ENCODE measurements at places on chromosomes 11 and 22.

DNA sequence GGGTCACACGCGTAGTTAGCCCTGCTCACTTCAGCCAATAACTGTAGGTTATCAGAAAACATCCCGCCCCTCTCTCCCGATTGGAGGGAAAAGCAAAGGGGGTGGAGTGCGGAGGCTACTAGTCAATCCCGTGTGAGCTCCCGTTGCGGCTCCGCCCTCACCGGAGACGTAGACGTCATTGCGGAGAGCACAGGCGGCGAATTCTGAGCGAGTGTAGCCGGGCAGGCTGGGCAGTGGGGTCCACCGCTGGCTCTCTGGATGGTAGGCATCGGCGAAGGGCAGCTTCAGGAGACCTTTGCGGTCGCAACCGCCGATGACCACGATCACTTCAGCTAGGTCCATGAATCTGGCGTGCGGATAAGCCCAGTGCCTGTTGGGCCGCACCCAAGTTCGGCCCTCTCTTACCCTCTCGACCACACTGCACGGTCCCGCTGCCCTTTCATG lies 4.7 kb downstream of the KLHL35 start:
- peak; percentile 93 for DNase-seq

DNA sequence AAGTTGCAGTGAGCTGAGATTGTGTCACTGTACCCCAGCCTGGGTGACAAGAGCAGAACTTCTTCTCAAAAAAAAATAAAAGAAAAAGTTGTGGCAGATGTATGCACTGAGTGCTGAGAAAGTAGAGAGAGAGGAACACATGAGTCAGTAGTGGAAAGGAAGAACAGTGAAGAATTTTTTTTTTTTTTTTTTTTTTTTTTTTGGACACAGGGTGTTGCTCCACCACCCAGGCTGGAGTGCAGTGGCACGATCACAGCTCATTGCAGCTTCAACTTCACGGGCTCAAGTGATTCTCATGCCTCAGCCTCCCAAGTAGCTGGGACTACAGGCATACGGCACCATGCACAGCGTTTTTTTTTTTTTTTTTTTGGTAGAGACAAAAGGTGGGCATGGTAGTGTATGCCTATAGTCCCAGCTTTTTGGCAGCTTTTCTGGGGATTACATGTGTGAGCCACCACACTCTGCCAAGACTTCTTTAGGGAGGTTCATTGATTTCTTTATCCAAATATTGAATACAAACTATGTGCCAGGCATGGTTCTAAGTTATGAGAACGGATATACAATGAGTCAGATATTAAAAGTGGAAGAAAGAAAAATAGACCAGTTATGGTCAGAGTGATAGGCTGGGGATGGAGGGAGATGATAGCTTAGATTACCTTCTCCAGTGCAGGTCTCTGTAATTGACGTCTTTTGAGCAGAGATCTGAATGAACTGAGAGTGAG lies 62.0 kb downstream of the YAP1 start:
- no peak for DNase-seq

- DNase-seq: no peak
Observed at GRCh38 chr11:7186190-7186589, 65.5 kb upstream of the SYT9 start.

GRCh38 chr11:17570034-17570433 lies 23.0 kb downstream of the OTOG start:
- no peak for DNase-seq

DNA sequence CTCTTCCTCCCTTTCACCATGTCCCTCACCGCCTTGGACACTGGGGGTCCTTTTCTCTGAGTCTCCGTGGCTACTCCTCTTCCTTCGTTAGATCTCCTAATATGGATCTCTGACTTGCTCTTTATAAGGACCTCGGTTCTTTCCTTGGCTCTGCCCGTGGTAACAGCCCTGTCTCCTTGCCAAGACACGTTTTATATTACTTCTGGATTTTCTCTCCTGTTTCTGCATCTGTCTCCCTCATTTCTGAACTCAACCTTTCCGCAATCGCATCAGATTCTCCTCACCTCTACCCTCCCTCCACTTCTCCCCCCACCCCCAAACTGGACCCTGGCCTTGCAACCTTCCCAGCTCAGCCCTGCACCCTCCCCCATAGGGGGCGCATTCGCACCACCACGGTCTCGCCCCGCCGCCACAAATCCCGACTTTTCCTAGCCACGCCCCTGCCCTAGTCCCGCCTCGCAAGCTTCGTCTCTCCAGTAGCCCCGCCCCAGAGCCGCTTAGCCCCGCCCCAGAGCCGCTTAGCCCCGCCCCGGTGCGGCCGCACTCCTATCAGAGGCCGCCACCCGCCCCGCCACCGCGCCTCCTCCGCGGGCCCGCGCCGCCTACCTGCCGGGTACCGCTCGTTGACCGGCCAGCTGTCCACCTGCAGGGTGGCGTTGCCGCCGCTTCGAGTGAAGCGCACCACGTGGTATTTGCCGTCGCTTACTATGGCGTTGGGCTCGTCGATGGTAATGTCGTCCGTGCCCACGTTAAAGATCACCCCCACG lies 39.0 kb downstream of the SLC22A12 start:
- peak; percentile 34 for DNase-seq

DNA sequence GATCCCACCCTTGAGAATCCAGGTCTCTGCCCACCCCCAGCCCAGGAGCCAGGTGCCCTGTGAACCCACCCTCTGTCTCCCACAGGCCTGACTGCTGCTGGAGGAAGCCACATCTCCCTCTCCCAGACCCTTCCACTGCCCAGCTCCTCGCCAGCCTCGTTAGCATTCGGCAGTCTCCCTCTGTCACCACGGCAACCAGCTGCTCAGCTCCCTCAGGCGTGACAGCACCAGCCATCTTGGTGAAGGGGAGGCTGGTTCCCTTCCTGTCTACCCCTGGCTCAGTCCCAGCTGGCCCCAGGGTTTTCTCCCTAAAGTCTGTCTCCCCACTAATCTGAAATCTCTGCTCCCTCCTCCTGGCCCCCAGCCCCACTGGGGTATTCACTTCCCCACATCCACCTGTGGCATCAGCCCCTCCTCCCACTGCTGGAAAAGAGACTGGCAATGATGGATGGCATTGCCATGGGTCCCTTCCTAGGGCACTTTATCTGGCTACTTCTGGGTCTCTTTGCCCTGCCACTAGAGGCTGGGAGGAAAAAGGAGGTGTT lies 28.1 kb downstream of the NRXN2 start:
- no peak for DNase-seq

GRCh38 chr22:30751529-30751928 lies 56.9 kb downstream of the OSBP2 start:
- DNase-seq: no peak

DNA sequence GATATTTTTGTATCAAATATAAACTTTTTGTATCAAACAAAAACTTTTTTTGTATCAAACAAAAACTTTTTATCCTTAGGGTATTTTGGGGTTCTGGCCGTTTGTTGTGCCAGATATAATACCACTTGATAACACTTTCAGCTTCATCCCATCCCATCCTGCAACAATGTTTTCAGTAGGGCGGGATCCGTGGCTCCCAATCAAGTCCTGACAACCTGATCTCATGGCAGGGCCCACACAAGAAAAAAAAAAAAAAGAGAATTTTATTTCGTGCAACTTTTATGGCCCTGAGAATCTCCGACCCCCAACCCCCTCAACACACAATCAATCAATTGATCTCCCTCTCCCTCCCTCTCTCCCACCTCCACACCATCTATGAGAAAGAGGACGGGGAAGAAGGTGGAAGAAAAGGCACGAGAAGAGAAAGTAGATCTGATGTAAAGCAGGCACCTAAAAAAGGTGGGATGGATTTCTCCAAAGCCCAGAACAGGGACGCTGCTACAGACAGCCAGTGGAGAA lies 4749.6 kb upstream of the OR11H1 start:
- DNase-seq: no peak

DNA sequence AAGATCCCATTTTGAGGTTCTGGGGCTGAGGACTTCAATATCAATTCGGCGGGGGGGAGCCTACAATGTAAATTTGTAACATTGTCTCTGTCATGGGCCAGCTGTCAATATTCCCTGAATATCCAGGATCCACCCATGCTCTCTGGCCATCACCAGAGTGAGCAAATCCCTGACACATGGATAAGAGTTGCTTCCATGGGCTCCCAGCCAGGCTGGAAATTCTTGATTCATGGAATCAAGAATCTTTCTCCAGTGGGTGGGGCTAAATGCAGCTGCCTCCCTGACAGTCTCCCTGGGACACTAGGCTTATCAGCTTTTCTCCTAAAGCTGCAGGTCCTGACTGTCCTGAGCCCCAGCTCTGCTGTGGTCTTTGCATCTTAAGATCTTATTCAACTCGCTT lies 86.9 kb upstream of the IGLL5 start:
- DNase-seq: no peak

- no peak for DNase-seq
Observed at GRCh38 chr22:35598396-35598710, 18.8 kb downstream of the MB start.

DNA sequence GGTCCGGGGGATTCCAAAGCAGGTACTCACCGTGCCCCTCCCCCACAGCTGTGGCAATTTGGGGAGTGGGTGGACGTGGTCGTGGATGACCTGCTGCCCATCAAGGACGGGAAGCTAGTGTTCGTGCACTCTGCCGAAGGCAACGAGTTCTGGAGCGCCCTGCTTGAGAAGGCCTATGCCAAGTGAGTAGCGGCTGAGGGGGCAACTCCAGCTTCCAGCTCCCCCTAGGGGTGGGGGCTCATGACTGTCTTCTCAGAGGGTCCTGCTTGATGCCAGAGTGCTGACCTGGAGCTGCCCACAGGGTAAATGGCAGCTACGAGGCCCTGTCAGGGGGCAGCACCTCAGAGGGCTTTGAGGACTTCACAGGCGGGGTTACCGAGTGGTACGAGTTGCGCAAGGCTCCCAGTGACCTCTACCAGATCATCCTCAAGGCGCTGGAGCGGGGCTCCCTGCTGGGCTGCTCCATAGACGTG lies 4.2 kb downstream of the CAPN1 start:
- DNase-seq: no peak

- no peak for DNase-seq
Observed at GRCh38 chr11:9660886-9661285, 3.0 kb upstream of the SWAP70 start.

DNA sequence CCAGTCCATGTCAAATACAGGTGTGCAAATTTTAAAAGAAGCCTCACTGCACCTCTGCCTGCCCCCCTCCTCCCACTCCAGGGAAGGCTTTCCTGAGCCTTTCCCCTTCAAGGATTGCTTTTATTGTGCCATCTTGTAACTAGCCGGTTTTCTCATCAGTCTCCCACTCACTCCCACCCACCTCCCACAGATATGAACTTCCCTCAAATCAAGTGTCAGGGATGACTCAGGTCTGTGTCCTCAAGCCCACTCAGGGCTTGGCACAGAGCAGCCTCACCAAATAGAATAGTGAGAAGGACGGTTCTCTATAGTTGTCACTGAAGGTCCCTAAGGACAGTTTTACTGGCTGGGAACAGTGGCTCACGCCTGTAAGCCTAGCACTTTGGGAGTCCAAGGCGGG lies 43.0 kb downstream of the THAP12 start:
- no peak for DNase-seq

GRCh38 chr22:50167689-50168489 lies 2.6 kb upstream of the PANX2 start:
- no peak for DNase-seq

GRCh38 chr22:27673839-27674238 lies 127.7 kb downstream of the MN1 start:
- no peak for DNase-seq

GRCh38 chr22:36954251-36955014 lies 41.0 kb downstream of the CSF2RB start:
- DNase-seq: no peak

DNA sequence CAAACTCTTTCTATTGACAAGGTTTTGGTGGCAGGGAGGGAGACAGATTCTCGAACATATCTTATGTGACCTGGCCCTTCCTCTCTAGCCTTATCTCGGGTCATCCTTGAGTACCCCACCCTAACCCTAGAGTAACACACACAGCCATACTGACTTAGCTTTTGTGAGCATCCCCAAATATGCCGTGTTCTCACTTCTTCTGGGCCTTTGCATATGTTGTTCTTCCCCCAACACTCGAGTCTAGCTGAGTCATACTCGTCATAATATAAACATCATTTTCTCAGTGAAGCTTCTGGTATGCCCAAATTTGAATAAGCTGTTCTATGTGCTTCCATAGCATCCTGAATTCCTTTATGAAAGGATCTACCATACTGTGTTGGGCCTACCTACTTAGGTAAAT lies 8.0 kb downstream of the TTC17 start:
- DNase-seq: no peak

GRCh38 chr11:119745112-119745511 lies 16.1 kb upstream of the NECTIN1 start:
- DNase-seq: no peak

DNA sequence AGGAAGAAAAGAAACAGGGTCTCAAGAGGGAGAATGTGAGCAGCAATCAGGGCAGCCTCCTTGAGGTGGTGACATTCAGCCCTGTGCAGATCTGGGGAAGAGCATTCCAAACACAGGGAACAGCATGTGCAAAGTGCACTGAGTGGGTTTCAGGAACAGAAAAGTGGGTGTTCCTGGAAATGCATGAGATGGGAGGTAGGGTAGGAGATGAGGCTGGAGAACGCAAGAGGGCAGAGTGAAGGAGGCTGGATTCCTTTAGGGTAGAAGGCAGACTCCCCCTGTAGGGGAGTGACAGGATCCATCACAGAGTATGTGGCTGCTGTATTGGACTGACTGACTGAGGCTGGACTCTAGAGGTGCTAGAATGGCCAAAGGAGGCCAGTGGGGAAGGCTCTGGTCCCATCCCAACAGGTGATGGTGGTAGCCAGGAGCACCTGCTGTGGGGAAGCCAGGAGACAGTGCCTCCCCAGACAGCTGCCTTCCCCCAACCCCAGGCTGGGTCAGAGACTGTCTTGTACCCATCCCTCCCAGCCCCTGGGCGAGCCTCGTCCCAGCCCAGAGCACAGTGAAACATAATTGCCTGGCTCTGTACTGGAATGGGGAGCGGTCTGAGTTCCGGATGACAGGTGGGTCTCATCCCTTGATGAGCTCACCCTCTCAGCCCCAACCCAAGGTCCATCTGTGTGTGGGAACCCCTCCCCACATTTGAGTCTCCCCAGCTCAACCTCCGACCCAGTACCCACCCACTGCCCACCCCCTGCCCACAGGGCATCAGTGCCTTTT lies 419.4 kb downstream of the MN1 start:
- no peak for DNase-seq

GRCh38 chr22:40310081-40310767 lies 36.1 kb upstream of the ADSL start:
- DNase-seq: no peak

GRCh38 chr11:15859411-15859810 lies 496.9 kb downstream of the SOX6 start:
- no peak for DNase-seq

GRCh38 chr11:91194546-91194945 lies 971.7 kb upstream of the CHORDC1 start:
- DNase-seq: no peak

GRCh38 chr11:128868841-128869671 lies 2.0 kb upstream of the KCNJ1 start:
- no peak for DNase-seq

GRCh38 chr11:37280200-37280599 lies 682.2 kb upstream of the RAG2 start:
- no peak for DNase-seq

- DNase-seq: peak; percentile 22
Observed at GRCh38 chr11:6040874-6041273, 10.3 kb upstream of the OR56A1 start.
